ENCODE measurements at places on chromosomes 2 and 18.

DNA sequence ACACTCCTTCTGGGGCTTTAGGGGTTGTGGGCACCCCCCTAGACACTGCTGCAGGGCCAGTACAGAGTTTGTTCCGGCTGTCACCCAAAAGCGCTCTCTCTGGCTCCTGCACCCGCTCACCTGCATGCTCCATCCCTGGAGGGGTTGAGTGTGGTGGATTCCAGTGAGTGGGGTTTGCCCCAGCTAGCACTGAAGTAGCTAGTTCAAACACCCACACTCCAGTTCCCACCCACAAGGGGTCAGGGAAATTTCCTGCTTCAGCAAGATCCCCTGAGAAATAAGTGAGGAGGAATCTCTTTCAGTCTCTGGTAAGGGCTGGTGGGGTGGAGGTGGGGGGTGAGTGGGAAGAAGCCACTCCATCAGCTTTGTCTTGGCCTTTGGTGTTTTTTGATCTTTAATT lies 73.6 kb downstream of the TMEM17 start:
- no peak for DNase-seq

GRCh38 chr2:28544922-28545589 lies 49.2 kb downstream of the PLB1 start:
- DNase-seq = no peak

GRCh38 chr2:11656671-11657101 lies 13.3 kb downstream of the NTSR2 start:
- DNase-seq = no peak

DNA sequence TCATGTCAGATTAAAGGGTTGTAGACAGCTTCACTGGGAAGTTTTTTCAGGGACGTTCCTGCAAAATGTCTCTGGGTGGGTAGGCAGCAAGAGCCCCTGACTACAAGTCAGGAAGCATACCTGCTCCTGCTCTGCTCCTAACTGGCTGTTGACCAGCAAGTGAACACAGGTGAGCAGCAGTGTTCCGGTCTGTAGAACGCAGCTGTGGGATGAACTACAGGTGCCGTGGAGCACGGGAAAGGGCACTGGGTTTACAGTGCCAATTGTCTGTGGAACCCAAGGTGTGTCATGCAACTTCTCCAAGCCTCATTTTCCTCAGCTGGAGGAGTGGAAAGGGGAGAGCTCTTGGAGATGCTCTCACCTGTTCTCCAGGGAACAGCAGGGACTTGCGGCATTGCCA lies 6.6 kb downstream of the ASB18 start:
- DNase-seq = no peak

GRCh38 chr18:37166491-37166890 lies 337.6 kb downstream of the KIAA1328 start:
- no peak for DNase-seq

DNA sequence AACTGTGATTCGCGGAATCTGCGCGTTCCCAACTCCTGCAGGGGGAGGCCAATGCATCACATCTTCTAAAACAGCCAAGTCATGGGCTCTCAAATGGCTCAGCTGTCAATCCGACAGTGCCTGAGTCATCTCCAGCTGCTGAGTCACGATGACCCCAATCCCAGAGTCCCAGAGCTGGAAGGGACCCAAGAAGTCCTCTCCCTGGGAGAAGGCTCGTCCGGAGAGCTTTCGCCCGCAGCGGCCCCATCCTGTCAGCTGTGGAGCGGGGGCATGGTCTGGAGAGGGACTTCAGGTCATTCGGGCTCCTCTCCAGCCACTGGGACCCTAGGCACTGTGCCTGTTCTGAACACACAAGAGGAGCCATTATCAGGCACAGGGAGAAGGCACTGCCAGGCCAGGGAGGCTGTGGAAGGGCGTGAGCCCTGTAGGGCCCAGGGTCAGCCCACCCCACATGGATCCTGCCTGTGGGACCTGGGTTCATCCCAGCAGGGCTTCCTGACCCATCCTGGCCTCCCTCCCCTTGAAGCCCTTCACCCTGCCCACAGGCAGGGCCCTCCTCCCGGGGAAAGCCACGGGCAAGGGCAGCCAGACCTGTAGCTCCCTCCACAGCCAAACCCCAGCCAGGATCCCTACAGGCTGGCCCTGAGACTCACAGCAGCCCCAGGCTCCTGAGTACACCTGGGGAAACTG lies 47.6 kb upstream of the GPC1 start:
- no peak for DNase-seq

GRCh38 chr2:99255491-99256318 lies at the start of gene LYG2:
LYG2 (minus strand) TSS chr2:99255666; CDS start chr2:99254260, 1,406 bp downstream.
- DNase-seq = no peak

DNA sequence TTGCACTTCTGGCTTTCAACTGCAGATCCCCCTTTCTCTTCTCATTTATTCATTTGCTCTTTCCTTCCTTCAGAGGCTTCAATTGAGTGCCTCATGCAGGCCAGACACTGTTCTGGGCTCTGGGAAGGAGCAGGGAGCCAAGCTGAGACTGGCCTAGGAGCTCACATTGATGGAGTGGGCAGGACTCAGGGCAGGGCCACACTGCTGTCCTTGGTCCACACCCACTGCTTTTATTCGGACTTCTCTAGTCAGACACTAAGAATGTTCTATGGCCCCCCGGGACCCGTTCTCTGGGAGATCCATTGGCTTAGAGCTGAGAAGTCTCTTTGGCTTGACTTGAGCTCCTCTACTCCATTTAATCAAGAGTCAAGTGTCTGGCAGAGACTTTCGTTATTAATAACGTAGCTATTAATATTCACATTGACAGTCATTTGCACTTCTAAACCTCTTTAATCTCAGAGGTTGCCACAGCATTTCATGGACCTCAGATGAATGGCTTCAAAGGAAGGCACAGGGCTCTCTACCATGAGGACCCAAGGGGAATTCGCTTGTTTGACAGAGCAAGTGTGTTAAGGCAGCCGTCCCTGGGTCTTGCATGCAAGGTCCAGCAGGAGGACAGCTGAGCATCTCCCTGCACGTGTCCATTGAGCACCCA lies 20.1 kb downstream of the SH3RF3 start:
- DNase-seq = no peak

- no peak for DNase-seq
Measured at GRCh38 chr2:99827296-99827999, 314.9 kb downstream of the AFF3 start.

DNA sequence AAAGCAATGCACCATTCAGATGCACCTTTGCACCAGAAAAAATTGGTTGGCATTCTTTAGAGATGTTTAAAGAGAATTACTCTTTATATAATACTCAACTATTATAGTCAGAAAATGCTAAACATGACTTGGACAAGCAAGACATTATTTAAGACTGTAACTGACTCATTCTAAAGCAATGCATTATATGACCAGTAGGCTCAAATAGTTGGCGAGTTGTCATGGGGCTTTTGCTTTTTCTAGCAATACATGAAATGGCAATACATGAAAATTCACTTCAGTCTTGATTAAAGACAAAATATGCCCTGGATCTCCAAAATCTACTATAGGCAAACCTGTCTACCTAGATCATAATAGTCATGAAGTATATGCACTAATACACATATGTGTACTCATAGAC lies 216.9 kb upstream of the VWC2L start:
- DNase-seq = no peak

DNA sequence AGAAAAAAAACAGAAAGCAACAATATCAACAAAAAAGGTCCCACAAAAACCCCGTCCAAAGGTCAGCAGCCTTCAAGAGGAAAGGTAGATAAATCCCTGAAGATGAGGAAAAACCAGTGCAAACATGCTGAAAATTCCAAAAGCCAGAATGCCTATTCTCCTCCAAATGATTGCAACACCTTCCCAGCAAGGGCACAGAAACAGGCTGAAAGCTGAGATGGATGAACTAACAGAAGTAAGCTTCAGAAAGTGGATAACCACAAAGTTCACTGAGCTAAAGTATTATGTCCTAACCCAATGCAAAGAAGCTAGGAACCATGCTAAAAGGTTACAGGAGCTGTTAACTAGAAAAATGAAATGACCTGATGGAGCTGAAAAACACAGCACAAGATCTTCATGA lies 226.4 kb upstream of the DSEL start:
- no peak for DNase-seq

DNA sequence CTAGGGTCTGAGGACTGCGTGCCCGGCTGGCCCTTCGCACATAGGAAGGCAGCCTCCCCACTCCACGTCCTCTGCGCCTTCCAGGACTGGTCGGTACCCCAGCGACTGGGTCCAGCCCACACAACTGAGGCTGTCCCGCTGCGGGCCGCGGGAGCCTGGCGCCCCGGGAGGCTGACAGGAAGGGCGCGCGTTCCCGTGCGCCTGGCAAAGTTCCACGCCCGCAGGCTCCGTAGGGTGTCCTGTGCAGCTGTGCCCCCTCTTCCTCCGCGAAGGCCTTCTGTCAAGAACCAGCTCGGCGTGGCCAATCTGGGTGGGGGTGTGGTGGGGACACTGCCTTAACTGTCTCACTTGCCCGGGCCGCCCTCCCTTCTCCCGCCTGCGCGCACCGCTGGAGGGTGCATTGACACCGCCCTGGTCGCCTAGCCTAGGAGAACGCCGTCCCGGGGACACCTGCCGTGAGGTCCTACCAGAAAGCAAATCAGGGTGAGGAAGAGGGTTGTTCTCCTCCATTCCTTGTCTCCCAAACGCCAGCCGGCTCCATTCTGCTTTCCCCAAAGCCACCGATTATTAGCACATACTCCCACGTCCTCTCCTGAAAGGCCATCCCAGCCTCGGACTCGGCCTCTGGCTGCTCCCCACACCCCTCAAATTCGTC lies 618 bp upstream of the LYPD1 start:
- DNase-seq = no peak

- DNase-seq = no peak
Measured at GRCh38 chr2:75389271-75389670, 171.5 kb downstream of the EVA1A start.

- no peak for DNase-seq
Measured at GRCh38 chr2:71530211-71530610, 76.8 kb downstream of the DYSF start.

- no peak for DNase-seq
Measured at GRCh38 chr2:148642891-148643416, 1.6 kb upstream of the EPC2 start.

DNA sequence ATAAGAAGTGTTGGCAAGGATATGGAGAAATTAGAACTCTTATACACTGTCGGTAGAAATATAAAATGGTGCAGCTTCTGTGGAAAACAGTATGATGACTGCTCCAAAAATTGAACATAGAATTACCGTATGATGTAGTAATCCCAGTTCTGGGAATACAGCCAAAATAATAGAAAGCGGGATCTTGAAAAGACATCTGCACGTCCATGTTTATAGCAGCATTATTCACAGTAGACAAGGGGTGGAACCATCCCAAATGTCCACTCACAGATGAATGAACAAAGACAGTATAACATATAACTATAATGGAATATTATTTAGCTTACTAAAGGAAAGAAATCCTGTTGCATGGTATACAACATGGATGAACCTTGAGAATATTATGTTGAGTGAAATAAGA lies 257.7 kb downstream of the TDRD15 start:
- no peak for DNase-seq

GRCh38 chr18:3660739-3661515 lies 211.0 kb downstream of the TGIF1 start:
- DNase-seq = no peak

DNA sequence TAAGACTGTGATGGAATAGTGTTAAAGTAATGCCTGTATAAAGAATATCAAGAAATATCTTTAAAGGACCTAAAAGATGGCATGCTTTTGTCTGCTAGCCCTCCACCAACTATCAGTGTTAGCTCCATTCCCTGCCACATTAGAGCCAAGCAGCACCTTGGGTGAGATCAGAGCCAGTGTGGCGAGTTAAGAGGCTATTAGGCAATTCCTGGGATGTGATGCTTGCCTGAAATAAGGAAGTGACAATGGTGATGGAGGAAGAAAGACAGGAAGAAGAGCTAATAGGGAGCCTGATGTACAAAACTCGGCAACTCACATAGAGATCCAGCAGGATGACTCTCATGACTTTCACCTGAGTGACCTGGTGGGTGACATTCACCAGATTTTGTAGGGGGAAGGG lies 143.5 kb downstream of the ZEB2 start:
- no peak for DNase-seq

GRCh38 chr2:120660056-120660694 lies 75.5 kb upstream of the GLI2 start:
- DNase-seq = no peak

- peak; percentile 87 for DNase-seq
Measured at GRCh38 chr2:223122781-223123180, 70.8 kb downstream of the KCNE4 start.

DNA sequence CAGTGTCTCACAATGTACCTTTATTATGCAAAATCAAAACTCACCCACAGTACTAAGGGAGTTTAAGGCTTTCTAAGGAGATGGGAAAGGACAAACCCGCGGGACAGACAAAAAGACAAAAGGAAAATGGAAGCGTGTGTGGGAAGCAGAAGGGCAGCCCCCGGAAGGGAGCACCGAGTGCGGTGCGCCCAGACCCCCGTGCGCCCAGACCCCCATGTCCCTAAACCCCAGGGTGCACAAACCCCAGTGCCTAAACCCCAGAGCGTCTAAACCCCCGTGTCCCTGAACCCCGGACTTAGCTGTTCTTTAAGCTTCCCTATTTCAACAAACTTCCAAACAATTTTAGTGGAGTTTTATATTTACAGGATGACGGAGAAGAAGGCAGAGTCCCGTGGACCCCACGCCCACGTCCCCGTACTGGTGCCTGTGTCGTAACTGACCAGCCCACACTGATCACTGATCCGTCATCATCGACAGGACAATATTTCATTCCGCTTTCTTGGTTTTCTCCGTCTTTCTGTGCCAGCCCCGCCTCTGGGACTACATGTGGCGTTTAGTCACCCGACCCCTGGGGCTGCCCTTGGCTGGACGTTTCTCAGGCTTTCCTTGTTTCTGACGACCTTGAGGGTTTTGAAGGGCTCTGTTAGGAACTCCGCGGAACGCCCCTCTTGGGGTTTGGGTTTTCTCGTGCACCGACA lies 76.9 kb downstream of the RTP5 start:
- no peak for DNase-seq

DNA sequence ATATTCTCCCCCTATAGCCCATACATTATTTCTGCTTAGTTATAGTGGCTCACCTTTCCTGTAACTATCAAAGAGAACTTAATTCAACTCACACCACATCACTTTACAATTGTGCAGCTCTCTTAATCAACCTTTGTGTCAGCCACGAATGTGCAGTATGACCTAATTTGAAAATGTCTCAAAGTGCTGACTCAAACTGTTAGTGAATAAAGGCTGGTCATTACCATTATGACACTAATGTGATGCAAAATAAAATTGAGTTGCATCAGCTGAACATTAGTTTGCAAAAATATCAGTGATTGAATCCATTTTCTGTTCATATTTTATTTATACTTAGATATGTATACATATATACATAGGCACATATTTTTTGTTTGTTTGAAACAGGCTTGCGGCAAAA lies 251.8 kb downstream of the MEIS1 start:
- no peak for DNase-seq

GRCh38 chr2:240247241-240247867 lies 106.9 kb upstream of the OTOS start:
- DNase-seq = no peak

- DNase-seq = no peak
Measured at GRCh38 chr18:7633171-7633570, 66.1 kb downstream of the PTPRM start.

GRCh38 chr2:196290136-196290535 lies 118.8 kb upstream of the STK17B start:
- DNase-seq = no peak

- no peak for DNase-seq
Measured at GRCh38 chr2:209236377-209236776, 187.5 kb upstream of the MAP2 start.
